ENCODE measurements at places on chromosomes 13 and 19.
A peak's percentile ranks its signal among the peaks of the same experiment; 100 is the strongest.

DNA sequence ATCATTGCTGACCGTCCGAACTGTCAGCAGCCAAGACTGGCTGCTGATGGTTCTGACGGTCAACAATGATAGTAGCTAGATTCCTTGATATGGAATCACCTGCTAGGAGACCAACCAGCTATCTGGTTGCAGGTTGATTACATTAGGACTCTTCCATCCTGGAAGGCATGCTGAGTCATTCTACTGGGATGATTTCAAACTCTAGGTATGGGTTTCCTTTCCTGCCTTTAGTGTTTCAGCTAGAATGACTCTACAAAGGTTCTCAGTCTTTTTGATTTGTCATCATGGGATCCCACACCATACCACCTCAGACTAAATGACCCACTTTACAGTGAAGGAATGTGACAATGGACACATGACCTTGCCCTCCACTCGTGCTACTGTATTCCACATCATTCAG, 138.1 kb upstream of the KL start:
- no peak for DNase-seq

DNA sequence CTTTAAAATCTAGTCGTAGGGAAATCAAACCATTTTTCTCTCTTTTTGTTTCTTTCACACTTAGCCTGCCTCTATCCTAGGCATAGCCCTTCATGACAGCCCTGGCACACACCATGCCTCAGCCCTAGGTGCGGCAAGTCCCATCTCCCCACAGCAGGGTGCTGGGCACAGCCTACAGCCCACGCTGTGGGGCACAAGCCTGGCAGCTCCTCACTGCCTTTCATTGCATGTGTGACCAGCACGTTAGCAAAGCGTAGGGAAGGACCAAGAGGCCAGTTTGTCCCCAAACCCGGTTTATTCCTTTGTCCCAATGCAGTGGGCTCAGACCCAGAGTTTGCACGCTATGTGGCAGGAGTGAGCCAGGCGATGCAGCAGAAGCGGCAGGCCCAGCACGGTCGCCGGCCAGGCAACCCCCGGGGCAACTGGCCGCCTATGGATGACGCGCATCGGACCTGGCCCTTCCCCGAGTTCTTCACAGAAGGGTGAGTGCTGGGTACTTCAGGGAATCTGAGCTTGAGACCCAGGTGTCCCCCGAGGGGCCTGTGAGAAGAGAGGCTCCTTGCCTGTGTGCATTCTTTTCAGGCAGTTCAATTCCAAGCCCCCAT, 17.3 kb upstream of the GPI start:
- DNase-seq, result no peak

DNA sequence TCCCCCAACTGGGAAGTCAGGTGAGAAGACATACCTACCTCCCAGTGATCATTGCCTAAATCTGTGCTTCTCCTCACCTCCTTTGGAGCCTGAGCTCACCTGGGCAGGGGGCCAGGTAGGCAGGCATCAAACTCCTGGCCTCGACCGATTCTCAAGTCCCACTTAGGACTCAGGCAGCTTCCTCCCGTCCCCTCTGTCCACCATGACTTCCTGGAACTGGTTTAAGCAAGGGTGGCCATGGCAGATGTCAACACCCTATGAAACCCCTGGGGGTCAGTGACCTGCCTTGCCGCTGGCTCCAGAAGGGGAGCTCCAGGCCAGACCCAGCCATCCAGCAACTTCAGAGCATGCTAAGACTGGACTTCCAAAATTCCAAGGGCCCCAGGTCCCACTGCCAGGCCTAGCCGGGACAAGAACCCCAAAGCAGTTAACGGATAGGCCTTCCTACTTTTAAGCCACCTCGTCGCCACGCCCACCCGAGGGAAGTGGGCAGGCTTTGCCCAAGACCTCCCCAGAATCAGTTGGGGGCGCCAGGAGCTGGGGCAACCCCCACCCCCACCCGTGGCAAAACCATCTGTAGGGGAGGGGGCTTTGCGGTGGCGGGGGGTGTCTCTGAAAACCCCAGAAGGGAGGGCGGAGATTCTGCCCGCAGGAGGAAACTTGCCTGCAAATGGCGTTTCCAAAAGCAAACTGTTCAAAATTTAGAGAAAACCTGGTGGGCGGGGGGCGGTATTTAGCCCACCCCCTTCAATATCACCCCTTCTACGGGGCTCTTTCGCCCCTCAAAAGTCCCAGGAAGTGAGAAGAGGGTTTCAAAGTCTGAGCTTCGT, 657 bp downstream of the PLIN3 start:
- no peak for DNase-seq

DNA sequence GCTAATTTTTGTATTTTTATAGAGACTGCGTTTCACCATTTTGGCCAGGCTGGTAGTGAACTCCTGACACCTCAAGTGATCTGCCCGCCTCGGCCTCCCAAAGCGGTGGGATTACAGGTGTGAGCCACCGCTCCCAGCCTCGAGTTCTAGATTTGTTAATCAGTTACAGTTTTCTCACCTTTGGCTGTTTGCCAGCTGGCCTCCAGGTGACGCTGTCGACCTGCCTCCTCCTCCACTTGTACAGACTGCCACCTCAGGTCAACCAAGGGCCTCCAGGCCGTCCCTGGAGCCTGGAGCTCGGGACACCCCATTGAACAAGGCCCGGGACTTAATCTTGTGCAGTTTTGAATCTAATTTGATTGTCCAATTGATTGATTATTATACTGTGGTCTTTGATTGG, 45.5 kb downstream of the IER2 start:
- no peak for DNase-seq

GRCh38 chr19:54949412-54949811, 2.1 kb upstream of the NLRP7 start:
- no peak for DNase-seq

GRCh38 chr13:113121928-113122471, 599 bp upstream of the F10 start:
- DNase-seq, result no peak

GRCh38 chr19:12043752-12044422, 8.4 kb upstream of the ZNF433 start:
- DNase-seq, result no peak

DNA sequence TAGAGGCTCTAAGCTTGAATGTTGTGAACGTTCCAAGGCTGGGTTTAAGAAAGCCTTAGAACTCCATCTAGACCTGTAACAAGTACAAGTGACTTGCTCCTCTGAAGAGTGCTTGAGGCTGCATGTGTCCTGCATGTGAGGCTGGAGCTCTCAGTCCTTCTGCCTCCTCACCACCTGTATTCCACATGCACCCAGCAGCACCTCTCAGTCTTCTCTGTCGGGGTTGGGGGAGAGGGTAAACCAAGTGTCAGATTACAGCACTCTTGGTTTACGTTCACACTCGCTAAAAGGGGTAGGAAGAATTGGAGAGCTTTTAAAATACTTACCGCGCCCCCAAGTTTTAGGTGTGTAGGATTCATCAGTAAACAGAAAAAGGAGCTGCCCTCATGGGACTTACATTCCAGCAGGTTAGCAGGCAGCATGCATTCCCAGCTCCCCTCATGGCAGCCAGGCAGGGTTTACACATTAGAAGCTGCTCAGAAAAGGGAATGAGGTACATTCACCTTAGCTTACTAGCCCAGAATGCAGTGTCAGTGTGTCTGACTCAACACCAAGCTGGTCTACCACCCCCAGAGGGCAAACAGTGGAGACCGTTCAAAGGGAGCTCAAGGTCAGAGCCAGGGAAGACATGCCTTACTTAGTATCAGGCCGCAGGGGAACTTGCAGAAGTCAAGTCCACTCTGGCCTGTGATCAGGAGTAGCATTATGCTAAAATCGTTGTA, 248.1 kb downstream of the PCCA start:
- no peak for DNase-seq

GRCh38 chr19:290372-291005, 714 bp downstream of the PLPP2 start:
- peak; percentile 77 for DNase-seq

- DNase-seq, result no peak
Measured at GRCh38 chr13:111360452-111360851, 40.0 kb downstream of the TEX29 start.

DNA sequence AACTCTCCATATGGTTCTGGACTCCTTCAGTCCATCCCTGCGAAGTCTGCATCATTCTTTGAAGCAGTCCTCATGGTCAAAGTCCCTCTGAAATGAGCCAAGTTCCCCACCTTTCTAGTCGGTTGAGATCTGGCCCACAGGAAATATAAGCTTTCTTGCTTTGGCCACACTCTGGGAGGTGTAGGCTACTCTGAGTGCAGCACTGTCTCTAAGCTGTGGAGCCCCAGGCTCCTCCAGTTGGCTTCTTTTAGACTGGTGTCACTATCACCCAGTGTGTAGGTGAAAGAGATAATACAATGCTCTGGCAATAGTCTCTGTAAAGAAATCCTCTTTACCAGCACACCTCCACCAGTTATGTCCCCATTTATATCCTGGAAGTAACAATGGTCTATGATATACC, 486.5 kb upstream of the KLF12 start:
- DNase-seq, result no peak

DNA sequence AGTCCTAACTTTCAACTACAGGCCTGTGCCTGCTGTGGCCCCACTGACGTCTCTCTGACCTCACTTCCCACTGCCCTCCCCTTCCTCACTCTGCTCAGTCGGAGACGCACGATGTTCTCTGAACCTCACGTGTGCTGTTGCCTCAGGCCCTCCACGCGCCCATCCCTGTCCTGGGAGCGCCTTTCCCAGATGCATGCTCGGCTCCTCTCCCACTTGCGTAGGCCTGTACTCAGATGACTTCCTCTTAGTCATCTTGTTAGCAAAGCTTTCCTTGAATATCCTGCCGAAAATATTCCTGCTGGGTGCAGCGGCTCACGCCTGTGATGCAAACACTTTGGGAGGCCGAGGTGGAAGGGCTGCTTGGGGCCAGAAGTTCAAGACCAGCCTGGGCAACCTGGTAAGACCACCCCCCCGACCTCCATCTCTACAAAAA, 9.3 kb upstream of the SYT5 start:
- no peak for DNase-seq

- DNase-seq, result no peak
Measured at GRCh38 chr19:32911467-32911866, 41.9 kb upstream of the SLC7A9 start.

DNA sequence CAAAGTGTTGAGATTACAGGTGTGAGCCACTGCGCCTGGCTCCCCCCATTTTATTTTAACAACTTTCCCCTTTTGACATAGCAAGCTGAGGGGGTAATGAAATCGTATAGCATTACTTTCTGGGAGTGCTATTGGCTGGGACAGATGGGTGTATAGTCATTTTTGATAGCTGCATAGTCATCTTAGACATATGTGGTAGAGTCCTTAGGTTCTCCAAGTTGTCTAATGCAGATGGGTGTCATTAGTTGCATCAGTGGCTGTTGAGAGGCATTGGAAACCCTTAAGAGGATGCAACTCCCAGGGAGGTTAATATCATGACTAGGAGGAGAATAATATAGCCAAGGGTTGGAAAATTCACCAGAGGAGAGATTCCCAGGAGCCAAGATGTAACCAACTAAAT, 28.6 kb upstream of the PNMA8B start:
- DNase-seq, result no peak

GRCh38 chr19:6015841-6016545, 38.1 kb upstream of the RANBP3 start:
- no peak for DNase-seq

DNA sequence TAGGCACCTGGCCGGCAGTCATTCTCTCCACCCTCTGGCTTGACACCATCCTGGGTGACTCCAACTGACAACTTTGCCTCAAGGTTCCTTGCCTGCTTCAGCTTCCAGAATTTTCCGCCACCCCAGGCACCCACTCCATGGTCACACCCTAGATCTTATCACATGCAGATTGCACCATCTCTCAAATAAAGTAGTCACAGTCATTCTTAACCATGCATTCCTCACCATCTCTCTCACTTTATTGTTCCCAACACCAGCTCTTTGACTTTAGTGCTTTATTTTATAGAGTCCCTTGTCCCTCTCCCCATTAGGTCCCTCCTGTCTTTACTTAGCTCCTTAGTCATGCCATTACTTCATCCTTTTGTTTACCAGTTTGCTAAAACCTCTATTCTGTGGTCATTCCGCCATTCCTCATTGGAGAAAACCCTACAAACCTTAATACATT, 351.7 kb downstream of the SPRY2 start:
- no peak for DNase-seq
